ENCODE measurements at places on chromosomes 1 and 21. TPM values are rescaled to one million over a fixed set of nuclear protein-coding genes. Genes with fewer than 3 reads are reported as not detected.

The ATAD3C gene
- 0.63 TPM for total RNA-seq

The LHX4 gene
- 0.10 TPM for total RNA-seq

The PGBD5 gene
- under 0.01 TPM for total RNA-seq

The ELAPOR1 gene
- 5.6 TPM for total RNA-seq

The F11R gene
- total RNA-seq = 37.7 TPM

The ADGRL4 gene
- not detected for total RNA-seq
